ENCODE measurements at places on chromosomes 12 and 14.
A peak's percentile ranks its signal among the peaks of the same experiment; 100 is the strongest.

DNA sequence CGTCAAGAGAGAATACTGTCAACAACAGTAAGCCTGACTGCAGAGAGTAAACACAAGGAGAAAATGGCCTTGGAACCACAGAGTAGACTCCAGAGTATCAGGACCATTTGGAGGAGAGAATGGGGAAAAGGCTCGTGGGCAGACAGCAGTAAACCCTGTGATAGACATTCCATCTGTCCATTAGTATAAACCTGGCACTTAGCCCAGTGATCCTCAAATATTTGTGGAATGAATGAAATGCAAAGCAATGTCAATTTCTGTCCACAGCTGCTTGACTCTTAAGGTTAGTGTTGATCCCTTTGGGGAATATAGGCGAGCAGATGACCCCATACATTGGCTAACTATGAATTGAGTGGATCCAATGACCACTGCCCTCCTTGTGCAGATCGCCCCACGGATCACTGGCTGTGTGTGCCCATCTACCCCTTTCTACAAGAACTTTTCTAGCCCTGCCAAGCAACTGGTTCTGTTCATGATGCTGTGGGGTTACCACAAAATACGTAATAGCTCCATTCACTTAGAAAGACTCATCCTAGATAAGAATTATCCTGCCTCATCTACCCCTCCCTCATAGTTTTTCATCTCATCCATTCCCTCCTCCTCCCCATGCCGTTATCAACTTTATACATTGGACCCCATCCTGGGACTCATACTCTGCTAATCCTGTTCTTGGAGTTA lies 846.8 kb downstream of the NRXN3 start:
- DNase-seq = no peak

- no peak for DNase-seq
Measured at GRCh38 chr12:53993162-53994008, 6.6 kb upstream of the HOXC9 start.

DNA sequence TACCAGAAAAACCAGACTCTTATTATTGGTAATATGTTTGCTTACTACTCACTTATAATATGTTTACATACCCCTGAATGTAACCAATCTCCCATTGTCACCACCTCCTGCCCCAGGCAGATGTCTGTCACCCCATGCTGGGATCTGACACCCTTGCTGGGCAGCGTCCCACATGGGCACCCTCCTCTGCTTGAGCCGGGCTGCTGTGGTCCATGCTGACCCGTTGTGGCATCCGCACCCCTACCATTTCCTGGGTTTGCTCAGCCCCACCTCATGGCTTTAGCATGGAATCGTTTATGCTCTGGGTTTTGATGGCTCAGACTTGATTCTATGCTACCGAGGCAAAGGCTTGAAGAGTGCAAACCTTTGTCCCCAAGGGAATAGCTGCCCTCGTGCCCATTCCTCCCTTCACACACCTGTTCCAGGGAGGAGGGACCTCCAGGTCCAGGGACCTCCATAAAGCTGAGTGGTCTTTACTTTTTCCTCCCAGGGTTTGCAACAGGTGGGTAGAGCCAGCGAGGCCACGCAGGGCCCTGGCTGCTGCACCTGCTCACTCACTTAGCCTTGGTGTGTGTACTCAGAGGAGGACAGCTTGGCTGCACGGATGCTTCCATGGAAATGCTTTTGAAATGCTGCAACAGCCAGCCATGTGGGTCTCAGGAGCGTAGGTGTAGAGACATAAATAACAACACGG lies 68.7 kb downstream of the PRMT8 start:
- no peak for DNase-seq

DNA sequence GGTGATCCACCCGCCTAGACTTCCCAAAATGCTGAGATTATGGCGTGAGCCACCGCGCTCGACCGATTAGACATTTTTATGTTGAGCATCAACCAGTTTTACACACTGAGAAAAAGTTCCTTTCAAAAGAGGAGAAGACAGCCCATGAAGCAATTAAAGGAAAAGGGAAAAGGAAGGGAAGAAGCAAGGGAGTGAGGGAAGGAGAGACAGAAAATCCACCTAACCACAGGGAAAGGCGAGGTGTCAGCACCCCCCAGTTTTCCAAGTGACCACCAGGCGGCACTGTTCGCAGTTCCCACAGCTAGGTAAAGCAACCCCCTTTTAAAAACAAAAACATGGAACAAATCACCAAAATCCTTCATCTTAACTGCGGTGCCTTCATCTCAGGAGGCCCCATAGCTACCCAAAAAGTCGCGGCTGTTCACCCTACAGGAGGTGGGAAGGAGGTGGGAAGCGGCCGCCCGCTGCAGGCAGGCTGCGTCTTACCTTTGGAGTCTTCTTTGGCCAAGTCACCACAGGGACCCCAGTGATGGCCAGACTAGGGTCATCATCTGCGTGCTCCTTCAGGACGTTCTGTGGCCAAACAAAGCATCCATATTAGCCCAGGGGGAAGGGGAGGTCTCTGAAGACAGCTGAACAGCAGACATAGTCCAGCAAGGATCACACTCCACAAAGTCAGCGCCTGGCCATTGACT lies 86.6 kb downstream of the KDM2B start:
- DNase-seq = no peak

GRCh38 chr14:100825713-100826331 lies at the start of gene MEG3:
Gene MEG3 (plus strand): TSS chr14:100826118.
- no peak for DNase-seq

DNA sequence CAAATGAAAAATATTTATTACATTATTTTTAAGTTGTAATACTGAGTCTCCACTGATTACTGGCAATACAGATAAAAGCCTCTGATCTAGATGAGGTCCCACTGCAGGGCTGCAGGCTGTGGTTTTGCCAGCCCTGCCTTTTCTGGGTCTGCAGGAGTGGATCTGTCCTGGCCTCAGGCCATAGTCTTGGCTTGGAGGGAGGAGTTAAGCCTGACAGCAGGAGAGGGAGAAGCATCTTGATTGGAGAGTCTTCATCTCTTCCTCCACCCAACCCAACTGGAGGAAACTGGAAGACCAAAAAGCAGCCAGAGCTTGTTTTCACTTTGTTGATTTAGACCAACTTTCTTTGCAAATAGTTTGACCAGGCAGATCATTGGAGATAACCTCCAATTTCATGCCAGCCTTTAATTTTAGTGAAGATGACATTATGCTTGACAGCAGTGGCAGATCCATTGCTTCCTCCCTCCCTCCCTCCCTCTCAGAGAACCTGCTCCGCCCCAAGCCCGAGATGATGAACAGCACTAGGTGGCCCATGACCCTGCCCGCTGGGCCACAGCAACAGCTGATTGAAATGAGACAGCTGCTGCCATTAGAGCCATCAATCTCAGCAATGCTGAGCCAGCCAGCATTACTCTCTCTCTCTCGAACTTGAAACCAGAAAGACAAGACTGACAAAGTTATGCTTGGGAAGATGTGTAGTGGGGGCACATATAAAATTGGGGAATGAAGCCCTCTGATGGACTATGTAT lies 222.4 kb downstream of the GLT1D1 start:
- peak; percentile 72 for DNase-seq

DNA sequence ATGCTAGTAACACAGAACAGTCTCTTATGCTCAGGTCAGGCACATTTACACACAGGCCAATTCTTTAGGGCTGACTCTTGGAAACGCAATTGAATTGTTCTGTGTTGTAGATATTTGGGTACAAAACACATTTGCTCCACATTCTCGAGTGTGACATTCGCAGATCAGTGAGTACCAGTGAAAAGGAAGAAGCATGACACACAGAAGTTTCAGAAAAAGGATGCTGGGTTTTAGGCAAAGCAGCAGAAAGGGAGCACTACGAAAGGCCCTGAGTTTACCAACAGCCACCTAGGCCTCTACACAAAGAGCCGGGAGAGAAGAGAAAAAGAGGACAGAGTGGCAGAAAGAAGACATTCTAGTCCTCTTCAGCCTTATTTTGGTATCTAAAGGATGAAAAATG lies 254.4 kb upstream of the BTG1 start:
- no peak for DNase-seq

GRCh38 chr12:59820594-59821011 lies 224.8 kb downstream of the SLC16A7 start:
- DNase-seq = no peak

DNA sequence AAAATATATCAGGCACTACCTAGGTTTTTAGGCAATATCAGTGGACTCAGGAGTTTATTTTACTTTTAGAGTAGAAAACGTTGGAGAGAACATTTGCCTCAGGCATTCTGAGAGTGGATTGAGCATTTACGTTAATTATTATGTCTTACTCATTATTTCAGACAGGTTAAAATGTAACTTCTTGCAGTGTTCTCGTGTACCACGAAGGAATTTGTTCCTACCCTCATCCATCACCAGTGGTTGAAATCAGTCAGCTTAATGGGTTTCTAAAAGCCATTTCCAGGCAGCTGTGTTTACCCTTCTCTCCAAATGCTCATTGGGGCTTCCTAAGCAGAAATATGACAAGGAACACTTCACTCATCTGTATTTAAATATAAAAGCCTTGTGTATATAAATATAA lies 9.1 kb upstream of the LDHB start:
- peak; percentile 56 for DNase-seq

DNA sequence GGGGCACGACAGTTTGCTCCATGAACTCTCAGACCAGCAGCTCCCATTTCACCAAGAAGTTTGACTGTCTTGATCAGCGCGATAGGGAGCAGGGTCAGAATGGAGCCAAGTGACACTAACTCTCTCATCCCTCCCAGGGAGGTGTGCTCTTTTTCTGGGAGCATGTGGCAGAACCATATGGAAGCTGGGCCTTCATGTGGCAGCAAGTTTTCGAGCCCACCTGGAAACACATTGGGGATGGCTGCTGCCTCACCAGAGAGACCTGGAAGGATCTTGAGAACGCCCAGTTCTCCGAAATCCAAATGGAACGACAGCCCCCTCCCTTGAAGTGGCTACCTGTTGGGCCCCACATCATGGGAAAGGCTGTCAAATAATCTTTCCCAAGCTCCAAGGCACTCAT lies 24.0 kb downstream of the ITGA7 start:
- DNase-seq = no peak

DNA sequence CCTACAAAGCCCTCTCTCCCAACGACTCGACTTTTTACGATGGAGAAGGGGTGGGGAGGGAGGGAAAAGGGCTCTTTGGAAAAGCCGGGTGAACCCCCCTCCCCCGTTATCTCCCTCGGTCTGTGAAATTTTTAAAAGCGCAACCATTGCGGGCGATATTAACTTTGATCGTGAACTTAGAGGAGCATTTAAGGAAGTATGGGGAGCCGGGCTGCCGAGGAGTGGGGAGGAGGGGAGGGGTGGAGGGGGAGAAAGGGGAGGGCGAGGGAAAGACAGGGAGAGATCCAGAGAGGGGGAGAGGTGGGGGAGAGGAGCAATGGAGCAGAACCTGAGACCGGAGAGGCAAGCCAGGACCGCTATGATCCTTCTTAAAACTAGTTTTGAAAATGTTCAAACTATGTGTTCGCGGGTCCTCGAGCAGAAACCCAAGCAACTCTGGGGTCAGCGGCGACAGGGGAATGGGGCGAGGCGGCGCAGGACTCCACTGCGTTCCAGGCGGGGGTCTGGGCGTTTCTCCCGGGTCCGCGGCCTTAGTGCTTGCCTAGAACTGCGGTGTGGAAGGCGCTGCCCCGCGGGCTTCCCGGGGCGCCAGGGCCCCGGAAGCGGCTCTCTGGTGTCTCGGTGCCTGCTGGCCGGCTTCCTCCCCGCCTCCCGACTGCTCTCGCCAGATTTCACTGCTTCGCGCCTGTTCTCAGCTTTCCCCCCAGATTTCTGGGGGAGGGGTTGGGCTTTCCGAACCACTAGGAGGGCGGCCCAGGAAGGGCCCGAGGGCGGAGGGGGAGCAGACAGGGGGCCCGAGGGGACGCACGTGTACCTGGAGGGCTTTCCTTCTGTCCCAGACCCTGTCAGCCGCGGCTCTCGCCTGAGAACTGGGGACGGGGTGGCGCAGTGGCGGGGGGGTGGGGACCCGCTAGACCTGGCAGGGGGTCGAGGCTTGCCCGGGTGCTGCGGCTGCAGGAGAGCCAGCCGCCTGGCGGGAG lies at the start of gene HOTAIR:
TSS of gene HOTAIR (minus strand) at position 871 of the 980 bp plus-strand sequence.
- no peak for DNase-seq

- DNase-seq = no peak
Measured at GRCh38 chr14:44529026-44529425, 21.9 kb upstream of the FSCB start.

DNA sequence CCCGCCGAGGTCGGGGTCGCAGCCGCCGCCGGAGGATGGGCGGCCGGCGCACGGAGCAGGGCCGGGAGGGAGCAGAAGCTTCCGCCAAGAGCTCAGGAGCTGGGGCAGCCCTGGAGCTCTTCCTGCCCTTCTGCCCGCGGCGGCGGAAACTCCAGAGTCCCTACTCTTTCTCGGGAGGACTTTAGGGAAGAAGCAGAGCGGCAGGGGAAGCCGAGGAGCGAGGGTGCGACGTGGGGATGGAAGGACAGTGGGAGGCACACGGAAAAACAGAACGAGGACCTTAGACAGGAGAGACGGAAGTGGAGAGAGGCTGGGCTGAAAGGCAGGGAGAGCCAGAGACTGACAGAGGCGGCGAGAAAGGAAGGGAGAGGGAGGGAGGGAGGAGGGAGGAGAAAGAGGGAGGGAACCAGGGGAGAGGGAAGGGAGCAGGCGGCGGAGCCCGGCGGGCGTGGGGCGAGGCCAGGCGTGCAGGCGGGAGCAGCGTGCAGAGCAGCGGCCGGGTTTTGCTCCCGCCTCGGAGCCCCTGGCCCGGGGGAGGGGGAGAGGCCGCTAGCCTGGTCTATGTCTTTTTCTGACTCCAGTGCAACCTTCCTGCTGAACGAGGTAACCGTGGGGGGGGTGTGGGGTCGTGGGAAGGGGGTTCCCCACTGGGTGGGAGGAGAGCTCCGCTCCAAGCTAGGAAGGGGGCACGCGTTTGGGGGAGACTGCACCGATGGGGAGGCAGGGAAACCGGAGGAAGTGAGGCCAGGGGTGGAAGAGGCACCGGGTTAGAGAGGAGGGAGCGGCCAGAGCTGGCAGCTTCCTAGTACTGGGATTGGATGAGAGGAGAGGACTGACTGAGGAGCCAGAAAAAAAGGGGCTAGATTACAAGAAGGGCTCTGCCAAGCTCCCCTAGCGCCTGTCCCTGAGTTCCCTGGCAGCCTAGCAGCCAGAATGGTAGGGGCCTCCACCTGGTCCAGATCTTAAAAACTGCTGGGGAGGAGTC lies 2.9 kb upstream of the CACNB3 start:
- peak; percentile 85 for DNase-seq

GRCh38 chr12:69616025-69616424 lies 5.3 kb upstream of the LRRC10 start:
- no peak for DNase-seq

DNA sequence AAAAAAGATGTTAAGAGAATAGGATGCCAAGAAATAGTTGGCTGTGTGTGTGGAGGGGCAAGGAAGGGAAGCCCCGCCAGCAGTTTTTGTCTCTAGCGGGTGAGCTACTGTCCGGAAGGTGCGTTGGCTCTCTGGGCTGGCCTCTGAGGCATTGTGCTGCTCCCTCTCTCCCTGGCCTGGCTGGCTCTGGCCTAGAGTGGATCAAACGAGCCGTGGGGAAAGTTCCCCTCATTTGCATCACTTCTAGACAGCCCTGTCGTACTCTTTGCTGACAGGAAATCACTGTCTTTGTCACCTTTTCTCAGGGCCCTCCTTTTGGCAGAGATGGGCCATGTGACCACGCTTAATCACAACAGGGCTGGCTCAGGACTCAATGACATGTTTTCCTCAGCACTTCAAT lies 236.1 kb upstream of the NPAS3 start:
- no peak for DNase-seq
